ENCODE measurements at places on chromosomes 3 and 15.
A peak's percentile ranks its signal among the peaks of the same experiment; 100 is the strongest.

DNA sequence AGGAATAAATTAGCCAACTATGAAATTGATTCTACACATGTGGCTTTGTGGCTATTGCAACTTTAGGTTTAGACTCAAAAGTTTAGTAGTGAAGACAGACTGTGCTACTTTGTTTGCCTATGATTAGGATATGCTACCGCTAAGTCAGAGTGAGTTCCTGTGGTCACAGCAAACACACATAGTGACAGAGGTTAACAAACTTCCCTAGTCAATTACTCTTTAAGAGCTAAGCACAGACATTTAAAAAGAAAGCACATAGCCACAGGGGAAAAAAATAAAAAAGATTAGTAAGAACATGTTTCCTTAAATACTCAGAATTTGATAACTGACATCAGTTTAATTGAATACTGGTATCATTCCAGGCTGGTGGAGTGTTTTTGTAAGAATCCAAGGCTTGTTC is 207.1 kb downstream of the GBE1 start:
- DNase-seq: no peak

DNA sequence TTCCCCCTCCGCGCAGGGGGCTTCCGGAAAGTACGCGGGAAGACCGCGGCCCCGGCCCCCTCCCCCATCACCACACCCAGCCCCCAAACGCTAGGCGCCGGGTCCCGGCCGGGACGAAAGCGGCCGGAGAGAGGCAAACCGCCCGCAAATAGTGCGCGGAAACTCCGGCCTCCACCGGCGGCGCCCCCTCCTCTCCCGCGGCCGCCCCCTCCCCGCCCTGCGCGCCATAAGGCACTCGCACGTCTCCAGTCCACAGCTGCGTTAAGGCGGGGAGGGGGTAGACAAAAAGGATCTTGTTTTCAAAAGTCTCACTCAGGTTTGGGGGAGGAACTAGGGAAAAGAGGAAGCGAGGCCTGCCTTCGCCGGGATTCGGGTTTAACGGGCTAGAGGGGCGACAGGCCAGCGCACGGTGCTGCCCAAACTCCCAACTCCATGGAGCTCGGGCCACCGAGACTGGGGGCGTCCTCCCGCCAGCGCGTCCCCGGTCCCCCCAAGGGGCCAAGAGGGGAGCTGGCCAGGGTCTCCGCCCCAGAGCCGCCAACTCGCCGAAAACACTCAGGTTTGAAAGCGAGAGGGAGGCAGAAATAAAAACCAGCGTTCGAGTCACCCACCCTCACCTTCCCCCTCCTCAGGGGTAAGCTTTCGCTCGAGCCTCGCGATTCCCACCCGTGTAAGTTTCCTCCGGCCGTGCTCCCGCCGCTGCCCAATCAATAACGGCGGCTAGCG is 1.8 kb downstream of the ANP32A start:
- no peak for DNase-seq

- DNase-seq: no peak
Measured at GRCh38 chr15:71634820-71635560, 175.4 kb upstream of the NR2E3 start.

GRCh38 chr15:91865950-91866349 is 12.4 kb downstream of the SLCO3A1 start:
- no peak for DNase-seq

DNA sequence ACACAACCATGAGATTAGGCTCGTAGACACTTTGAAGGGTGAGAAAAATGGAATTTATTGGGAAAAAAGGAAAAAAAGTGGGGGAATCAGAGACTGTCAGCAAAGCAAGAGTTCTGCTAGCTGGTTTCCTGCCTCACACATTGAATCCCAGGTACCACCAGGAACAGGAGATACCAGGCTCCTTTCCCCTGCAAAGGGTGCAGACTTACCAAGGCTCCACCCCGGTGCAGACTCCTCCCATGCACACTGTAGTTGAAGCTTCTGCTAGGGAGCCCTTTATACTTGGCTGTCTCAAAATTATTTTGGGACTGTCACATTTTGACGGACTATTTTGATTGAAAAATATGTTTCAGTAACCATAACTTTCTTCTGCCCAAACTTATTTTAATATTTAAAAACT is 819.9 kb upstream of the GBE1 start:
- DNase-seq: no peak

DNA sequence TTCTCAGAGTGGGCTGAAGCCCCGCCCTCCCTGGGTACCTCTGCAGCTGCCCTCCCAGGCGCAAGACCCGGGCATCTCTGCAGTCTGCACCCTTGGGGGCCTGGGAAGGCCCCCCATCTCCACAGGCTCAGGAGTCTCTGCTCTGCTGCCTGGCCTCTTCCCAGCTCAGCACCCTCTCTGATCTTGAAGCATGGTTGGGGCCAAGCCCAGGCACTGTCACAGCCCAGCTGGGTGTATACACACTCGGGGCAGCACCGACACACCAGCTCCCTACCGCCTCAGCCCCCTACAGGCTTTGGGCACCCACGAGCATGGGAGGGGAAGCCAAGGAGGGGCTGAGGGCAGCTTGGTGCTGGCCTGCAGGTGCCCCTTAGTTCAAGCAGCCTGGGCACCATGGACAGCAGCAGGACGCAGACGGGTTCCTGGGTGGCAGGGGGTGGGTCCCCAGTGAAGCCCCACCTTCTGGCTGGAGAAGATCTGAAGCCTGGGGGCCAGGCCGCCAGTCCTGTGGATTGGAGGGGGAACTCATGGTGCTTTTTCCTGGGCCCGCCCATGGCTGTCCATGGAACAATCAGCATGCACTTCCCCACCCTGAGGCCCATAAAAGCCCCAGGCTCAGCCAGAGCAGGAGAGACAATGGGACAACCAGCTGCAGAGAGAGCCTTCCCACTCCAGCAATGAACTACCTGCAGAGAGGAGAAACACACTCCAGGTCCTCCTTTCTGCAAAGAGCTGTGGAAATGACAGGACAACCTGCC is 170.6 kb downstream of the TJP1 start:
- DNase-seq: no peak

GRCh38 chr15:96037584-96037983 is 292.9 kb upstream of the NR2F2 start:
- no peak for DNase-seq

- DNase-seq: no peak
Measured at GRCh38 chr15:25859838-25860645, 3.1 kb downstream of the ATP10A start.

DNA sequence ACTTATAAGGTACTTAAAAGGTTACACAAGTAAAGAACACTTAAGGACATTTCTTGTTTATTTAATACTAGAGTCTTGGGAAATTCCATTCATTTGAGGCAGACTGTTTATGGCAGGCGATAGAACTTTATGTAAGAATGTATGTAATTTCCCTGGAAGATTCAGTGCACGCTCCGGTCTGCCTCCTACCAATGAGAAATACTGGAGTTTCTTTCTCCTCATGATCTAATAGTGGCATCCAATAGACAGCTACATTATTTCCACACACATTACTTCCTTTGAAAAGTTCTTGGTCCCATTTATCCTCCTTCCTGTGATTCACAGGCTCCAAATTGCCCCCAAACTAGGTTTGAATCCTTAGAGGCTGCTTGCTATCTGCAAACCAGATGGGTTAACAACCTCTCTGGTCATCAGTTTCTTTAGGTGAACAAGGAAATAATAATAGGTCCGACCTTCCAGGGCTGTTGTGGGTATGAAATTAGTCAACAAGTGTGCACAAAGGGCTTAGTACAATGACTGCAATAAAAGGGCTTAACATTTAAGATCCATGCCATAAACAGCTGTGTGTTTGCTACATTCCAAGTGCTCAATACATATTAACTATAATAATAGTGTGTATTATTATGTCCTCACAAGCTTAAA is 30.7 kb downstream of the EIF4E3 start:
- no peak for DNase-seq

DNA sequence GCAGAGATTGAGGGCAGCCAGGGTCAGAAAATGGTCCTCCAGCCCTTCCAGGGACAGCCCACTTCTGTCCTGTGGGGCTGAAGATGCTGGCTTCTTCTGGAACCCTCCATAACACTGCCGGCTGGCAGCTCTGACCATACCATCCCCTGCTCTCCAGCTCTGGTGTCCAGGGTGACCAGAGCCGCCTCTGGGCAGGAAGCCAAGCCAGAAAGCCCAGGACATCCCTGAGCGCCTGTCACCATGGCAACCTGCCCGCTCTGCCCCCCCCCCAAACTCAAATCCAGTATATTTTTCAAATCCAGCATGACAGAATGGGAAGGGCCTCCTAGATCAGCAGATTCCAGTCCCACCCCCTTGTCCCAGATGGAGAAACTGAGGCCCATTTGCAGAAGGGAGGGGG is 420 bp upstream of the TMIE start:
- no peak for DNase-seq

DNA sequence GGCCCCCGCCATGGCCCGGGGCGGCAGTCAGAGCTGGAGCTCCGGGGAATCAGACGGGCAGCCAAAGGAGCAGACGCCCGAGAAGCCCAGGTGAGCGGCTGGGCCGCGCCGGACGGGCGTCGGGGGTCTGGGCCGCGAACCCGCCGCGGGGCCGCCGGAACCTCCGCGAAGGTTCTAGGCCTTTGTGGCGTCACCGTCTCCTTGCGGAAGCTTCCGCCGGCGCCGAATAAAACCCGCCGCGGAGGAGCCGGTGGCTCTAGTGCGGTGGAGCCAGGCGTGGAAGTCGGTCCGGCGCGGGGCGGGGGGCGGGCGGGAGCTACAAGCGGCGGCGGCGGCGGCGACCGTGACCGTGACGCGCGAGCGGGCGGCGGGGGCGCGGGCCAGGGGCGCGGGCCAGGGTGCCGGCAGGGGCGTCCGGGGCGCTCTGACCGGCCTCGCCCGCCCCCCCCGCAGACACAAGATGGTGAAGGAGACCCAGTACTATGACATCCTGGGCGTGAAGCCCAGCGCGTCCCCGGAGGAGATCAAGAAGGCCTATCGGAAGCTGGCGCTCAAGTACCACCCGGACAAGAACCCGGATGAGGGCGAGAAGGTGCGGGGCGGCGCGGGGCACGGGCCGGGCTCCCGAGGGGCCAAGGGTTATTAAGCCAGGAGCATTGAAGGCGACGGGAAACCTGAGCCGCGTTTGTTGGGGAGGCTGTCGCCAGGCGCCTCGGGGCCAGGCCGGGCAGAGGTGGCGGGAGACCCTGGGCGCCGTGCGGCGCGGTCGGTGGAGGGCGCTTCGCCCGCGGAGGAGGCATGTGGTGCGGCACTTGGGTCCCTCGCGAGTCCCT is at the start of gene DNAJA4:
Gene DNAJA4 (plus strand): TSS at position 259 of the 833 bp plus-strand sequence. CDS start 202 bp downstream, at position 461.
- DNase-seq: no peak

GRCh38 chr15:74489518-74490338 is 28.8 kb upstream of the UBL7 start:
- peak; percentile 54 for DNase-seq

- DNase-seq: no peak
Measured at GRCh38 chr3:134796281-134797056, 1.4 kb downstream of the EPHB1 start.

DNA sequence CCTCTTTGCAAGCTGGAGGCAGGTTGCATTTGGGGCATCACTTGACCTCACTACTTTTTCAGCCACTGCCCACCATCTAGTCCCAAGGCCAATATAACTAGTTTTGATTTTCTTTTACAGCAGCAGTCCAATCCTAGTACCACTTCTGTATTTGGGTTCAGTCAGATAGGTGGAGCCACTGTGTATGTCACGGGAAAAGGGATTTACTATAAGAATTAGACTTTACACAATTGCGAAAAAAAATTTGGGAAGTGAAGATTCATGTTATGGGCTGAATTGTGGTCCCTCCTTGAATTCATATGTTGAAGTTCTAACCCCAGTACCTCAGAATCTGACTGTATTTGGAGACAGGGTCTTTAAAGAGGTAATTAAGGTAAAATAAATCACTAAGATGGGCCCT is 37.4 kb upstream of the NMNAT3 start:
- DNase-seq: no peak

GRCh38 chr3:11373654-11374053 is 101.5 kb downstream of the ATG7 start:
- DNase-seq: no peak

DNA sequence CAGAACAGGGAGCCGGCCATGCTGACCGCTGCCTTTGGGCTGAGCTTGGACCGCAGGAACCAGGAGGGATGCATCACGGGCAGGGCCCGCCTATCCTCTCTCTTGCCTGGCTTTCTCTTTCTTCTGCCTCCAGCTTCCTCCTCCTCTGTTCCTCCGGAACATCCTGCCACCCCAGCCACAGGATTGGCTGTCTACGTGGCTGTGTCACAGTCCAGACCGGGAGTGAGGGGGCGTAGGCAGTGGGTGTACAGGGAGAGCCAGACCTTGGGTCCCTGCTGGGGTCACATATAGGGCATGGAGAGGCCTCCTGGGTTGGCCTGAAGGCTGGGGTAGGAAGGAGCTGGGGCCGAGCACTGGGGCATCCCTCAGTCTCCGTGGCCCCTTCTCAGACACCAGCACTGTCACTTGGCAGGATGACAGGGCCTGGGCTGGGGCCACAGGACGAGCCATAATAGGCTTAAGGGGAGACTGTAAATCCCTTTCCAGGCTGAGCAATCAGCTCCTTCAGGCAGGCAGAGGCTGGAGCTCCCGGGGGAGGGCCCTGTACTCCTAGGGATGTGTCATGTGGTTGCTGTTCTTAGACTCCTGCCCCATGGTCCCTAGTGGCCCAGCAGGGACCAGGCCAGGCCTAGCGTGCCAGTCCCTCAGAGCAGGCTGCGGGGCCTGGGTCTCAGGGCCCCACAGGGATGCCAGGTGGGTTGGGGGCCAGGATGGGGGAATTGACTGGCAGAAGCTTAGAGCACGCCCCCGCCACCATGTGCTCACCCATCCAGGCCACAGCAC is 25.4 kb downstream of the LINGO1 start:
- DNase-seq: no peak

GRCh38 chr3:29331035-29331434 is 50.2 kb downstream of the RBMS3 start:
- DNase-seq: no peak

DNA sequence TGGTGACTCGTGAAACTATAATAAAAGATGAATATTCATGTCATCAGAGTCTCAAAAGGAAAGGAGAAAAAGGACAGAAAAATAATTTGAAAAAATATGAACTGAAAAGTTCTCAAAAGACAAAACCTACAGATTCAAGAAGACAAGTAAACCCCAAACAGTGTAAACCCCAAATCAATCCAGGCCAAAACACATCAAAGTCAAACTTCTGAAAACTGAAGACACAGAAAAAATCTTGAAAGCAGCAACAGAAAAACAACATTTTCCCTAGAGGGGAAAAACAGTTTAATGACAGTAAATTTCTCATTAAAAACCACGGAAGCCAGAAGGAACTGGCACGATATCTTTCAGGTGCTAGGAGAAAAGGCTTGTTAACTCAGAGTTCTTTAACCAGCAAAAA is 143.8 kb downstream of the PEAK1 start:
- no peak for DNase-seq

- DNase-seq: no peak
Measured at GRCh38 chr3:113040231-113040630, 49.4 kb downstream of the GTPBP8 start.

DNA sequence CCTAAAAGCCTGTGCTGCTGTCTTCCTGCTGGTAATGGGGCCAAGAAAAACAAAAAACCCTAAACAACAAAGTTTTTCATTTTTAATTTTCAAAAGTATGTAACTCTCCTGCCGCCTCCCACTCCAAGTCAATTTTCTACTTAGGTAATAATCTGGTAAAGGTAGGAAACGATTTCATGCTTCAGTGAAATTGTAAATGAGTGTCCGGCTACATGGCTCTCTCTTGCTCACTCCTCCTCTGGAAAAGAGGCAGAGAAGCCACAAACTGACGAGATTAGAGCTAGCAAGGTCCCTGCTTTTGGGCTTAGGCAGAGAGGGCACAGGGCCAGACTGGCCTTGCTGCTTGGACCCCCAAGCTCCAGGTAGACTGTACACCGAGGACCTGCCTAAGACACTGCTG is 23.5 kb downstream of the KLHL25 start:
- no peak for DNase-seq

Measured in progenitor cell of endocrine pancreas (in vitro differentiated cells).